ENCODE measurements at places on chromosomes 4 and X. TPM values are rescaled to one million over a fixed set of nuclear protein-coding genes. Genes with fewer than 3 reads are reported as not detected.

DNA sequence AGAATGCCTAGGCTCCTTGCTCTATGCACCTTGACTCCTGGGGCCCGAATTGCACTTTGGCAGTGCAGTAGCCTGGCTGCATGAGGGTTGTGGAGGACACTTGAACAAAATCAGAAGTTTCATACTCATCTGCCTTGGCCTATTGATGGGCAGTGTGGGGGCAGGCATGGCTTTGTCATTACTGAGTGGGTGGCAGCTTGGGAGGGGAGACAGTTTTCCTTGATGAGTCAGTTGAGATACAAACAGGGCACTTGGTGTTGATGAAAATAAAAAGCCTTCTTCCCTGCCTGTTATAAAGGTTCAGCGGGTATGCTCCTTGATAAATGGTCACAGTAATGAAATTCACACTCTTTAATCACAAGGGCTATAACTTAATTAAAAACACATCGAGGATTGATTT is 126.8 kb upstream of the MAMLD1 start:
- no peak for DNase-seq

DNA sequence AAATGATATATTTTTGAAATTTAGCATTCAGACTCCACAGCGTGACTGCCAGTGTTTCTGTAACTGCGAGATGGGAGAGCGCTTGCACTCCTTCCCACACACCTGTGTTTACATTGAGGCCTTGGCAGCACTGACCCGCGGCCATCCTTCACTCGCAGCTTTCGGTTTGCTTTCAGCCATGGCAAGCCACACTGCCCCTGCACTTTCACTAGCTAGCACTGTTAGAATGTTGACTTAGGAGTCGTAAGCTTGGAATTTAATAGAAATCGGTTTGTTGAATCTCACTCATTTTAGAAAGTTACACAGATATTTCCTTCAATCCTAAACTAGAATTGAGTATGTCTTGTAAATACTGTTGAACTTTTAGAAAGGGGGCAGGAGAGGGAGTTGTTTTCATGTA is 136.2 kb downstream of the CFAP299 start:
- DNase-seq, result peak; percentile 62

- DNase-seq, result peak; percentile 10
Observed at GRCh38 chr4:37780444-37781130, 45.9 kb upstream of the PGM2 start.

DNA sequence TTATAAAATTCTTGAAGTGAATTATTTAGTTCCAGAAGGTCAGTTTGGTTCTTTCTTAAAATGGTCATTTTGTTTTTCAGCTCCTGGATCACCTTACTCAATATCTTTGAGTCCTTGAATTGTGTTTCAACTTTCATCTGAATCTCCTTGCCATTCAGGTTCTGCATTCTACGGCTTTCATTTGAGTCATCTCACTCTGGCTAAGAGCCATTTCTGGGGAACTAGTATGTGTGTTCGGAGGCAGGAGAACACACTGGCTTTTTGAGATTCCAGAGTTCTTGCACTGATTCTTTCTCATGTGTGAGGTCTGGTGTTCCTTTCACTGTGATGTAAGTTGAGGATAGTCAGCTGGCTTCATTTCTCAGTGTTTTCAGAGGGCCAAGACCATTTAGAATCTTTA is 708.4 kb upstream of the FRG1 start:
- DNase-seq, result peak; percentile 12

DNA sequence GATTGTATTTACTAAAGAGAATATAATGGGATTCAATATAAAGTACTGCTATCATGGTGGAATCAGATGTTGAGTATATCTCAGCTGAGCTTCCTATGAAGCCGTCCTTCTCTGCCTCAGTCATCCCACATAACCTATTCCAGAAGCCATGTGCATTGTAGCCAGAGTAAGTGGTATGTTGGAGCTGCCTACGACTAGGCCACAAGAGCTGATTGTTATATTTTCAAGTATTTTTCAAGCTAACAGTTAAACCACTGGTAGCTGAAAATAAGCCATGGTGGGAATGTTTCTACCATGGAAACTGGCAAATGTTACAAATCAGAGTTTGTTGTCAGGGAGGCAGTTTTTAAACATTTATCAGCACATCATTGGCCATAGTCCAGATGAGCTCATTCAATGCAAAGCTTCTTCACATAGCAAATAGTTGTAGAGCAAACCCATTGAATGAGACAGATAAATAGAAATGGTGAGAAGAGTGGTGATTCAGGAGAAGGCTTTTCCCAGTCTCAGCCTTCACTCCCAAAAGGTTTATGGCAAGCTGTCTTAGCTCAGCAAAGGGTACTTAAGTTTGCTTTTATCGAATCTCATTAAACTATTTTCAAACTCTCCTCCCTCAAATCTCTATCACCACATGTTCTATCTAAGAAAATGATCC is 436.4 kb downstream of the PCDH19 start:
- DNase-seq, result no peak

- no peak for DNase-seq
Observed at GRCh38 chrX:21865436-21865835, 9.6 kb downstream of the YY2 start.

DNA sequence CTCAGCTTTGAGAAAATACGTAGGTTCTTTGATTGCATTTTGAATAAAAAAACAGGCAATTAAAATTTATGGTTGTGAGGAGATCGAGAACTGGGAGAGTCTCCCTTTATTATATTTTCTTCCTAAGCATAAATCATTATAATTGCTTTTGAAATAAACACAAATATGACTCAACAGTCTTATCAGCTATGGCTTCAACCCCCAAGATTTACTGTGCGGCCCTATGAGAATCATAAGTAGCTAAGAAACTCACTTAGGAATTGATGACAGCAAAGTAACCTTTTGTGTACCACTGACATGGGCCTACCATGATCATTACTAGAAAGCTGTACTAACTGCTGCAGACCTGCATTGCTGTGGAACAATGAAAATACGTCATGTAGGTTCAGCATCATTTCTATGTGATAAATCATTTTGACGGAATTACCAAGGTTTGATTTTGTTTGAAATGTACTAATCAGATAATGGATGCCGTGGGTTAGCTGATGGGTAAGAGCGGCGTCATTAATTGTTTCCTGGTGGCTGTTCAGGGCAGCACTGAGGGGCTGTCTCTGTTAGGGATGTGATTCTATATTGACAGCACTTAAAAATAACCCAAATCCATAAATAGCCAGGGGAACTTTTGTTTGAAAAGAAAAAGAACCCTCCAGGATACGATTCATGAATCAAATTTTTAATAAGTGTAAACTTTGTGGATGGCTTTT is 51.5 kb upstream of the GPRIN3 start:
- no peak for DNase-seq

GRCh38 chrX:349196-349595 is 30.6 kb upstream of the GTPBP6 start:
- no peak for DNase-seq

- DNase-seq, result no peak
Observed at GRCh38 chr4:3452376-3452775, 10.6 kb downstream of the HGFAC start.

- DNase-seq, result no peak
Observed at GRCh38 chr4:57329279-57329678, 219.1 kb upstream of the IGFBP7 start.

- no peak for DNase-seq
Observed at GRCh38 chrX:110755611-110756010, 40.0 kb downstream of the CHRDL1 start.

DNA sequence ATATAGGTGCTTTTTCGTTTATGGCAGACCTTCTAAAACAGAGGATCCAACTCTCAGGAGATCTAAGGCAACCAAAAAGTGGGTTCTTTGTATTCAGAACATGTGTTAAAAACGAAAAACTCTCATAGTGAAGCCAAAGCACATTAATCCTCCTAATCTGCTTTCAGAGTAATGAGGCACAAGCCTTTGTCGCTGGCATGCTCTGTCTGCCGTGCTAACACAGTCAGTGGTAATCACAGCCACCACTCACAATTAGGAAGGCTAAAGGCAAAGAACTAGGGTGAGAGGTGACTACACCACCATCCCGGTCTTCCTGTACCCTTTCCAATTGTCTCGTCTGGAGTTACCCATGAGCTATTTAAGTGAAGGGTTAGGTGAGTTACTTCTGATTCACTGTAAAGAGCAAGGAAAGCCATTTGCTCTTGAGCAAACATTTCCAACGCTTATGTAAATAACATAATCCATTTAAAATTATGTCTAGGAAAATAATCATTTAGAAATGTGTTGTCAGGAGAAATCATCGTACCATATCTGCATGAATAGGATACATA is 40.7 kb downstream of the NPY2R start:
- DNase-seq, result no peak

GRCh38 chr4:17468619-17469221 is 43.2 kb downstream of the QDPR start:
- no peak for DNase-seq

Gene FAM9B
- 1.4 TPM for total RNA-seq

Gene CXorf66
- 0.45 TPM for total RNA-seq

Gene CFAP299
- total RNA-seq, result 0.17 TPM

Gene CTAG2
- total RNA-seq, result 15.4 TPM

Measured in prostate gland (tissue), 2 donors.